ENCODE measurements at places on chromosomes 6 and 20.

DNA sequence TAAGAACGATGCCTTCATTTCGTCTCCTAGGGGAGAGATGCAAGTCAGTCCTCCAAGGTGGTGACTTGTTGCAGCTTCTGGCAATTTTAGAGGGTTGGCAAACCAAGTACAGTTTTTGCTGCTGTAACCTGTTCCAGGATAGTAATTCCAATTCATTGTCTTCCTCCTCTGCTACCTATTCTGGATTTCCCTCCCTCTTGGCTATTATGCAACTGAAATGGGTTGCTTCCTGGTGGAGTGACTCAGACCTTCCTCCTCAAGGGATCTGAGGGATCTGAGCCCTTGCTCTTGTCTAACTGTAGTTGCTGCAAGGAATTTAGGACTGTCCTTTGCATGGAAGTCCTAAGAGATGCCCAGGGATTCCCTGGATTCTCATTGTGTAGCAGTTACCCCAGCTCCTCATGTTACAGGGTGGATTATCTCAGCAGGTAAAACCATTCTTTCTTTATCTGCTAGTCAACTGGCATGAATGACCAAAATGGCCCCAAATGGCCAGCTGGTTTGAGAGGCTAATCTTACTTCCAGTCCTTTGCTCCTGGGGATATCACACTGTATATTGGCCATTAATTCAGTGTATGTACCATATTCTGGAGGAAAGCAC, 17.6 kb upstream of the ELMO2 start:
- DNase-seq = no peak

DNA sequence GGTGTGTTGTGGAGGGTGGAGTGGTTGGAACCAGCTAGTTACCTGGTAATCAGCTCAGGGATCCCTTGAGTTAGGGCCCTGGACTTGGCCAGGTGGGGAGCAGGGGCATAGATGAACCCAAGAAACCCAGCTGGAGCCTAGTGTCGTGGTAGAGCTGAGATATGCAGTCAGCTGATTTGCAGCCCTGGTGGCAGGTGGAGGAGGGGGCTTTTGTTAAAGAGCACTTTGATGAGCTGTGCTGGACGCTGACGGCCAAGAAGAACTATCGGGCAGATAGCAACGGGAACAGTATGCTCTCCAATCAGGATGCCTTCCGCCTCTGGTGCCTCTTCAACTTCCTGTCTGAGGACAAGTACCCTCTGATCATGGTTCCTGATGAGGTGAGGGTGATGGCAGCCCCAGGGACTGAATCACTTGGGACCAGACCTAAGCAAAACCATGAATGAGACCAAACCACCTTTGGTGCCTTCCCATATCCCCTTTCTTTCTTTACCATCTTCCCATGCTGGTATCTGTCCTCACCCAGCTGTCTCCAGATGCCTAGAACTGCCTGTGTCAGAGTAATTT, 12.7 kb downstream of the DEF6 start:
- no peak for DNase-seq

DNA sequence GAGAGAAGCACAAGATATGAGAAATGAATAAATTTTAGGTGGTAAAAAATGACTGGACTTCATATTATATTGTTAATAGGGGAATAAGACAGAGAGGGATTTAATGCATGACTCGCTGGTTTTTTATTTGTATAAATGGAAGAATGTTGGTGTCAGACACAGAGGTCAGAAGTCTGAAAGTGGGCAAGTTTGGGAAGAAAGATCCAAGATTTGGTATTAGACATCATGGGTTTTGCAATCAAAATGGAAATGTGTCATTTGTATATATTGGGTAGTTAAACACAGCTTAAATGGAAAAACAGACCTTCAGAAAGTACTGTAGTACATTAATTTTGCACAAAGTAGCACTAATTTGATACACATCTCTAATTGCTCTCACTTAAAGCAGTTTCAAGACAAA, 96.2 kb downstream of the EYA4 start:
- DNase-seq = no peak

GRCh38 chr6:77470983-77471382, 7.7 kb upstream of the HTR1B start:
- DNase-seq = no peak

DNA sequence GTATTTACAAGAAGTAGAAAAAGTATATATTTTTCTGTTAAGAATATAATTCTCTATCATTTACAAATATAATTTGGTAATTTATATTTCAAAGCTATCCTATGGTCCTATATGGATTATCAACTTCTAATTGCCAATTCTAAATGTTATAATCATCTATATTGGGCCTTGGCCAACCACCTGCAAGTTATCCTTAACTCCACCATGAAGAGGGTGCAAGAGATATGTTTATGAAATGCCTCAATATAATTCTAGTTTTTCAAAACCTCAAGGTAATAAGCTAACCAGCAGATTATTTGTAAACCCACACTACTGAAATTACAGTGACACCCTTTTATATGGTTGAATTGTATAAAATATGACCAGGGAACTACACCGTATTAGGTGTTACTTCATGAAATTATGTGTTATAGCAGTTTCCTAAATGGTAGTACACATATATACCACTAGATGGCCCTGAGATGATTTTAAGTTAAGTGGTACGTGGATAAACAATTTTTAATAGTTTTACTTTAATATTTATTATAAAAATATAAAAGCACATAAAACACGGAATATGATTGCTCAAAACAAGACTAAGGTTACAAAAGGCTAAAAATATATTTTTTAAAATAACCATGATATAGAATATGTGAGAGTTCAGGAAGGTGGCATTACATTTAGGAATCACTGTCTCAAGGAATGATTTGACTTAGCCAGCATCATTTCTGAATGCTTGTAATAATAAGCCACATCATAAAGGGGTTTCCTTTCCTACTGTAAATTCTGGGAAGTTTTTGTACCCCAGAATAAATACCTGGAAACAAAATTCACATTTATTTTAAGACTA, 9.8 kb upstream of the PNISR start:
- no peak for DNase-seq

All from glomerular endothelial cell (primary cell).